Mammary epithelial cell (primary cell): ENCODE measurements at places on chromosomes 13 and 19. TPM values are rescaled to one million over a fixed set of nuclear protein-coding genes. Genes with fewer than 3 reads are reported as not detected.

DNA sequence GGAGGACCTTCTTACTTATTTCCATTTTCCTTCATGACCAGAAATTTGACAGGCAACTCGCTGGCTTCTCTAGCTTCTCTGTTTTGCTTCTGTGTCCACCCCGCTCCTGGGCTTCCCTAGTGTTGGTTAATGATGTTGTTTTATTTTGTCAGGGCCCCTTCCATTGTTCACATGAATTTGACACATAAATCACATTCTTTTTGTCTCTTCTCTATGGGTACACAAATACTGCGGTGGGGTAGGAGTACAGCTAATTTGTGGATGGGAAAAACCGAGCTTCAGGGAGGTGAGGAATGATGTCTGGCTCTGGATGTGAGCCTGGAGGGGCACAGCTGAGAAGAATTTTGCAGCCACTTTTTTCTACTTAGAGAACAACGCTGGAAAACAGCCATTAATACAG is 199.8 kb downstream of the DNAJC15 start:
- no peak for DNase-seq

The MRPL54 gene
- polyA plus RNA-seq: 50.4 TPM

DNA sequence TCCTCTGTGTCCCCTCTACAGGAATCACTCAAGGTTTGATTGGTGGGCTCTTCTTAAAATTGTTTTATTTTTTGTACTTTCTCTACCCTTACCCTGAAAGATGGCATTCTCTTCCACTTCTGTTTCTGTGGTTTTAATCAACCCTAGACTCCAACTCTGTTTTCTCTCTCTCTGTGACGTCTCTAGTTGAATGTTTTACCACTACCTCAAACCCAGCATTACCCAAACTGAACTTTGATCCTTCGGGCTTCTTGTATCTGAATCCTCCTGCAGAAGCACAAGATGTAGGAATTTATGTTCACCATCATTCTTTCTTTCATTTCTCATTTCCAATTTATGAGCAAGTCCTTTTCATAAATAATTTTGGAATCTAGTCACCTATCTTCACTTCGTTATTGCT is 39.9 kb downstream of the PCCA start:
- DNase-seq: no peak

GRCh38 chr19:5432687-5433086 is 22.5 kb upstream of the ZNRF4 start:
- DNase-seq: no peak

DNA sequence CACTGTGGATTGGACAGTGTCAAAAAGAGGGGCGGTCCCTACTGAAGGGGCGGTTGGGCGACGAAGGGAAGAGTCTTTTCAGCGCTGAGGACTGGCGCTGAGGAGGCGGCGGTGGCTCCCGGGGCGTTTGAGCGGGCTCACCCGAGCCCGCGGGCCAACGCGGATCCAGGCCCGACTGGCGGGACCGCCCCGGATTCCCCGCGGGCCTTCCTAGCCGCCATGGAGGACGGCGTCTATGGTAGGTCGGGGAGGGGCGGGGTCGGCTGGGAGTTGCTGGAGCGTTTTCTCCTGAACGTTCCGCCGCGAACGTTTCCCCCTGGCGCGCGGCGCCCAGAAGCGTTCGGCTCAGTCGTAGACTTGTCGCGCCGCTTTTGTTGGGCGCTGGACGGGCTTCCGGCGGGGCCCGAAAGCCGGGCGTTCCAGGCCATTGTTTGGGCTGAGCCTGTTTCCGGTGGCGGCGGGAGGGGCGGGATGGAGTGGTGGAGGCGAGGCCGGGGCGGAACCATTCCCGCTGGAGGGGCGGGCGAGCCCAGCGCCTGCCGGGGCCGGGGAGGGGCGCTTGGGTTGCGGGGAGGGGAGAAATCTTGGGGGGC is at the start of gene CYTH2:
Gene CYTH2 (plus strand): TSS at position 81 of the 593 bp plus-strand sequence. CDS start 139 bp downstream, at position 220.
- peak; percentile 79 for DNase-seq

- no peak for DNase-seq
These were observed 23.5 kb downstream of the SLAIN1 start for GRCh38 chr13:77720988-77721387.

- no peak for DNase-seq
These were observed 5.5 kb downstream of the SSC5D start for GRCh38 chr19:55493645-55494171.

GRCh38 chr13:75445717-75446499 is 36.1 kb downstream of the TBC1D4 start:
- DNase-seq: no peak

GRCh38 chr19:4449022-4449638 is 8.5 kb downstream of the UBXN6 start:
- DNase-seq: no peak

DNA sequence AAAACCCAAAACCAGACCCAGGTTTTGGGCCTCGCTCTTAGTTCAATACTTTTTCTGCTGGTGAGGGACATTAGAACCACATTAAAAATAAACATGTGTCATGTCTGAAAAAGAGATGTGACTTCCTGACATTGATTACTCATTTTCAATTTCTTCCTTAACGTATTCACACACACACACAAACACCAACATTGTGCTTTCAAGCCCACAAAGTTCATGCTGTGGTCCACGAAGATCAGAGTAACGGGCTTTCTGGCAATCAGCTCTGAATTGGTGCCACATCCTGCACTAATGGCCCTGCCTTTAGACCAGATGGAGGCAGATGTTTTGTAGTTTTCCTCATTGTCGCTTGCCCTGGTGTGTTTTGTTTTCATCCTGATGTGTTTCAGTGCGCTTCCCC is 47.9 kb upstream of the POMP start:
- DNase-seq: no peak

DNA sequence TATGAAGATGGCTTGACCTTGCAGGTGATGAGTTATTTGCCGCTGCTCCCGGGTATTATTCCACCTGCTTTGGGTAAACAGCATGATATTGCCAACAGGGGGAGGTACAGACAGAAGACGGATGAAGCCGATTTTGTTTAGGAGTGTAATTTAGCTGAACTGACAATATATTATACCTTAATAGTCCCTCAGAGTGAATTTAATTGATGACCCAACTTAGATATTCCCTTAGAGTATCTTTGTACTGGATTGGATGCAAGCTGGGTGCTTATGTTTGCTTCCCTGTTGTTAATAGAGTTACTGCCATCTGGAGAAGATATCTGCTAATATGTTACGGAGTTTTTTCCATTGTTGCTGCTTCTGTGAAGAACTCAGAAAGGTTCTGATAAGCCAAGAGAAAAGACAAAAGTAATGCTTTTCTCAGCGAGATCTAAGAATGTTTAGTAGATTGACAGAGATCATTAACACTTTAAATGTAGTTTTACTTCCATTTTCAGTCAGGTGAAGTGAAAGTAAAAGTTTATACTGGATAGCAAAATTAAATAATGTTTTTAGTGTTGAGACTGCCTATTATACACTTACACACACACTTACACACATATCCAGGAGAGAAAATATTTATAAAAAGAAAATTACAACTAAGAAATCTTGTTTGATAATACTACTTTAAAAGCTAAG is 2220.8 kb upstream of the PCDH20 start:
- no peak for DNase-seq

GRCh38 chr19:6227936-6228325 is 51.8 kb downstream of the MLLT1 start:
- no peak for DNase-seq

GRCh38 chr13:47647001-47647400 is 354.1 kb downstream of the SUCLA2 start:
- DNase-seq: no peak

DNA sequence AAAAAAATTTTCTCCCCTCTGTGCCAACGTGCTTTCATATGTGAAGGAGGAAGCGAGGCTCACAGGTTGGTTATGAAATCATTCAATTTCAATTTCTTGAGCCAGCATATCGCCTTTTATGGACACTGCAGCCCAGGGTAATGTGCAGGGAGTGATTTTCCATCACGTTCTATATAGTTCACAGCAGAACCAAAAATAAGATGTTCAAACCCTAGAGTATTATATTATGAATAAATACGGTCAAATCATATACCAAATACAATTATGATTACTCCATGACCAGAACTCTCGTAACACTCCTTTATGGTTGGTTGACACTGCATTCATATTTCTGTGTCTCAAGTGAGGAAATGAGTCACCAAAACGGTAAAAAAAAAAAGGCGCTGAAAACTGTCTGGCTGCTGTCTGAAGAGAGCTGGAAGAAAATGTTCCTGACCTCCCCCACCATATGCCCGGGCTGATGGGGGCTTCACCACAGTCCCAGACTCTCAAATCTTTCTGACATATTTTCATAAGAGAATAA is 75.8 kb upstream of the UBAC2 start:
- peak; percentile 66 for DNase-seq

The TMEM255B gene
- polyA plus RNA-seq: 8.6 TPM

The COMP gene
- polyA plus RNA-seq: not detected

The ZNF329 gene
- polyA plus RNA-seq: 3.7 TPM

GRCh38 chr19:12995596-12996405 is 526 bp downstream of the NFIX start:
- DNase-seq: peak; percentile 47

- DNase-seq: no peak
These were observed 121.7 kb downstream of the NHLRC3 start for GRCh38 chr13:39159846-39160370.

- peak; percentile 55 for DNase-seq
These were observed 3.3 kb downstream of the GPX4 start for GRCh38 chr19:1106841-1107660.

- DNase-seq: no peak
These were observed 10.4 kb upstream of the NANOS3 start for GRCh38 chr19:13866463-13867046.

DNA sequence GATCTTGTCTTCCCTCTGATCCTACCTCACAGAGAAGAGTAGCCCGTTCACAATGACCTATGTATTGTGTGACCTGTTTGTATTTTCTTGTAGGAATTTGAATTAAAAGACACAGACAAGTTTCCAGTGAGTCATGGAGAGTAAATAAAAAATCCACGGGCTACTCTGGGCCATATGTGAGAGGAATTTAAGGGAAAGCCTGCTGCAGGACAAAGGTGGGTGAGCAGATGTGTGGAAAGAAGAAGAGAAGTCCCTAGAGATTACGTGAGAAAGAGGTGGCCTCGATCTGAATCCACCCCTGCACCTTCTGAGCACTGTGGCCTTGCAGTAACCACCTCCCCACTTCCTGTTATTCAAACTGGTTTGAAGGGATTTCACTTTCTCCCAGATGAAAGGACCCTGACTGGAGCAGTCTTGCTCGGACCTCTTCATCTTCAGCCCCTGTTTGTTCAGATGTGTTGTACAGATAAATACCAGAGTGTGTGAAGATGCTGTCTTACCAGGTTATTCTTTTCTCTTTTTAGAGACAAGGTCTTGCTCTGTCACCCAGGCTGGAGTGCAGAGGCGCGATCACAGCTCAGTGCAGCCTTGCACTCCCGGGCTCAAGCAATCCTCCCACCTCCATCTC is 205.4 kb downstream of the PDS5B start:
- no peak for DNase-seq

GRCh38 chr13:101140936-101141335 is 275.4 kb downstream of the NALCN start:
- no peak for DNase-seq

- DNase-seq: no peak
These were observed 14.5 kb downstream of the NLRP12 start for GRCh38 chr19:53809518-53810186.

The ZNF100 gene
- 2.8 TPM for polyA plus RNA-seq

- no peak for DNase-seq
These were observed 64.0 kb downstream of the RXFP2 start for GRCh38 chr13:31803311-31803710.

The VSTM1 gene
- not detected for polyA plus RNA-seq

GRCh38 chr13:49400755-49401659 is 42.9 kb downstream of the CAB39L start:
- DNase-seq: peak; percentile 2

DNA sequence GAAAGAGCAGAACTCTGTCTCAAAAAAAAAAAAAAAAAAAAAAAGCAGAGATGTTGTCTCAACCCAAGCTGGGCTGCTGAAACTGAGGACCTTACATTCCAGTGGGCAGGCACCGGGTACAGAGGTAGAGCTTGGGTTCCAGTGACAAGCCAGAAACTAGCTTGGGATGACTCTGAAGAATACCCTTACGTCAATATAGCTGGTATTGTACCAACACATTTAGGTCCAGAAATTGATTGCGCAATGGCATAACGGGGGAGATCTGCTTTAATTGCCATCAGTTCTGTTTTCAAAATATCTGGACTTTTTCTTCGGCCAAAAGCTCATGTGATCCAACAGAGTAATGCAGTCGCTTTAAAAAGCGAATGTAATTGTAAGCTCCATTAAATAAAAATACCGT is 103.1 kb upstream of the UBL3 start:
- no peak for DNase-seq

DNA sequence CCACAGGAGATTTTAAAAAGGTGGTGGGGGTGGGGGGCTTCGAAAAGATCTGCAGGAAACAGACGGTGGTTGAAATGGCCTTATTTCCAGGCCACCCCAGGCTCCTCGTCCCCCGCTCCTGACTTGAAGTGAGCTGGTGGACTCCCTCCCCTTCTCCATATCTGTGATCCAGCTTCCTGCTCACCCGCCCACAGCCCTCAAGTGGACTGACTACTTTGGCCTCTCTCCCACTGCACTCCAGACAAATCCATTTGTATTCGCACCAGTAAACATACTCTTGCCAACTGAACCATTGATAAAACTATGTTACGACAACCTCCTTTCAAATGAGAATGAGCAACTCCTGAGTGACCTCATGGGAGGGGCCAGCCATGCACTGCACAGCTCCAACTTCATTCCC is 259.5 kb downstream of the COL4A1 start:
- DNase-seq: no peak

DNA sequence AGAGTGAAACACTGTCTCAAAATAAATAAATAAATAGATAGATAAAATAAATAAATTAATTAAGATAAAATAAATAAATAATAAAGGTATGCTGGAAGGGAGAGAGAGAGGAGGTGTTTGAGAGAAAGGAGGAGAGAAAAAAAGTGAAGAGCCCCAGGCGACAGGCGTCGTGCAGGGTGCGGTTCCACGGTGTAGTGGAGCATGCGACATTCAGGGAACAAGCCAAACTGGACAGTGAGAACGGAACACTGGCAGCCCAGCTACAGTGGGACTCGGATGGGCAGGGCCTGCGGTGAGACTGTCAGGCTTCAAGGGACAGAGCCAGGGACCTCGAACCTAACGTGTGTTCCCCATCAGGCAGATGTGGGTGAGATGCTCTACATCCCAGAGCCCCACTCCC is 9.4 kb downstream of the SULT2B1 start:
- DNase-seq: no peak

The CCL25 gene
- polyA plus RNA-seq: not detected

GRCh38 chr19:35013041-35013819 is 13.1 kb downstream of the GRAMD1A start:
- peak; percentile 20 for DNase-seq

The PLVAP gene
- polyA plus RNA-seq: not detected

DNA sequence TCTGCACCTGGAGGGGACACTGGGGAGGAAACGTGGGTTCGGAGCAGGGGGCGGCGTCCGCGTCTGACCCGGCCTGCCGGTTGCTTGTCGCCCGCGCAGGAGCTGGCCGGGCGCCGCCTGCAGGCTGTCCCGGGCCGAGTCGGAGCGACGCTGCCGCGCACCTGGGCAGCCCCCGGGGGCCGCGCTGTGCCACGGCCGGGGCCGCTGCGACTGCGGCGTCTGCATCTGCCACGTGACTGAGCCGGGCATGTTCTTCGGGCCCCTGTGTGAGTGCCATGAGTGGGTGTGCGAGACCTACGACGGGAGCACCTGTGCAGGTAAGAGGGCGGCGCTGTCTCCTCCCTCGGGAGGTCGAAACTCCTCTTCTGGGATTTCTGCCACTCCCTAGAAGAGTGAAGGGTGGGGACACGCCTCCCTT is 1.3 kb downstream of the ITGBL1 start:
- DNase-seq: peak; percentile 87
